ENCODE measurements at places on chromosomes 3 and 15.

- DNase-seq, result no peak
Measured at GRCh38 chr15:62788224-62788623, 254.3 kb upstream of the TPM1 start.

DNA sequence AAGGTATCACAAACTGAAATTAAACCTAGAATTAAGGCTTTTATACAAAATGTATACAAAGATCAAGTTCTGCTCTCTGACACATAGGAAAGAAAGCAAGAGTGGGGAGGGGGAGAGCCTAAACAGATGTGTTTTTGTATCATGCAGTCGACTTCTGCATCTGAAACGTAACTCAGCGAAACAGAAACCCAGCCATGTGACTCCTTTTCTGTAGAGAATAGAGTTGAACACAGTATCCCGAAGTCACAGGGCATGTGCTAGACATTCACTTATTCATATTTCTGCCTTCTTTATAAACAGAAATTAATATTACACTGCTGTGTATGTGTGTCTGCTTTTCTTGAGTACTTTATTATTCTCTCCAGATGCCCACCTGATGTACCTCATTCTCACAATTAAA is 121.0 kb downstream of the PDZRN3 start:
- peak; percentile 42 for DNase-seq

- peak; percentile 81 for DNase-seq
Measured at GRCh38 chr3:177770383-177771230, 573.3 kb upstream of the TBL1XR1 start.

DNA sequence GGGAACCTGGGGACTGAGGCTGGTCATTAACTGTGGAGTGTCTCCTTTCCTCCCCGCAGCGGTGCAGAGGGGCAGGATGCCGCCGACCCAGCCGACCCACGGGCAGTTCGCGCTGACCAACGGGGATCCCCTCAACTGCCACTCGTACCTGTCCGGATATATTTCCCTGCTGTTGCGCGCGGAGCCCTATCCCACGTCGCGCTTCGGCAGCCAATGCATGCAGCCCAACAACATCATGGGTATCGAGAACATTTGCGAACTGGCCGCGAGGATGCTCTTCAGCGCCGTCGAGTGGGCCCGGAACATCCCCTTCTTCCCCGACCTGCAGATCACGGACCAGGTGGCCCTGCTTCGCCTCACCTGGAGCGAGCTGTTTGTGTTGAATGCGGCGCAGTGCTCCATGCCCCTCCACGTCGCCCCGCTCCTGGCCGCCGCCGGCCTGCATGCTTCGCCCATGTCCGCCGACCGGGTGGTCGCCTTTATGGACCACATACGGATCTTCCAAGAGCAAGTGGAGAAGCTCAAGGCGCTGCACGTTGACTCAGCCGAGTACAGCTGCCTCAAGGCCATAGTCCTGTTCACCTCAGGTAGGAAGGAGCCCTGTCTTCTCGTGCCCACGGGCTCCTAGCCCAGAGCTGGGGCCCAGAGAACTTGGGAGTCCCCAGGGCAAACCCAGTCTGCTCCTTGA is 3.7 kb downstream of the NR2F2 start:
- no peak for DNase-seq

DNA sequence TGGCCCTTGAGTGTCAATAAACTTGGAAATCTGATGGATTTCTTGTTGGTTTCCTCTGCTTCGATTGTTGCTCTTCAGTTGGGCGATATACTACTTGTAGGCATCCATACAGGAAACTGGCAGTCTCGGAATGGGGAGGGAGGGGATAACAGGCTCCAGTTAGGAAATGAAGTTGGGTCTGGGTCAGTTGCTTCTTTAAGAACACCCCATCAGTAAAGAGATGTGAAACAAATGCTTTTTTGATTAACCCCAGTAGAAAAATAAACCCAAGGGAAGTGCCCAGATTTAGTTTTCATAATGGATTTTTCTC is 681 bp downstream of the CHMP2B start:
- no peak for DNase-seq

- DNase-seq, result no peak
Measured at GRCh38 chr15:70198441-70199123, 100.9 kb upstream of the TLE3 start.

GRCh38 chr15:86491118-86491517 is 411.4 kb downstream of the AGBL1 start:
- DNase-seq, result no peak

DNA sequence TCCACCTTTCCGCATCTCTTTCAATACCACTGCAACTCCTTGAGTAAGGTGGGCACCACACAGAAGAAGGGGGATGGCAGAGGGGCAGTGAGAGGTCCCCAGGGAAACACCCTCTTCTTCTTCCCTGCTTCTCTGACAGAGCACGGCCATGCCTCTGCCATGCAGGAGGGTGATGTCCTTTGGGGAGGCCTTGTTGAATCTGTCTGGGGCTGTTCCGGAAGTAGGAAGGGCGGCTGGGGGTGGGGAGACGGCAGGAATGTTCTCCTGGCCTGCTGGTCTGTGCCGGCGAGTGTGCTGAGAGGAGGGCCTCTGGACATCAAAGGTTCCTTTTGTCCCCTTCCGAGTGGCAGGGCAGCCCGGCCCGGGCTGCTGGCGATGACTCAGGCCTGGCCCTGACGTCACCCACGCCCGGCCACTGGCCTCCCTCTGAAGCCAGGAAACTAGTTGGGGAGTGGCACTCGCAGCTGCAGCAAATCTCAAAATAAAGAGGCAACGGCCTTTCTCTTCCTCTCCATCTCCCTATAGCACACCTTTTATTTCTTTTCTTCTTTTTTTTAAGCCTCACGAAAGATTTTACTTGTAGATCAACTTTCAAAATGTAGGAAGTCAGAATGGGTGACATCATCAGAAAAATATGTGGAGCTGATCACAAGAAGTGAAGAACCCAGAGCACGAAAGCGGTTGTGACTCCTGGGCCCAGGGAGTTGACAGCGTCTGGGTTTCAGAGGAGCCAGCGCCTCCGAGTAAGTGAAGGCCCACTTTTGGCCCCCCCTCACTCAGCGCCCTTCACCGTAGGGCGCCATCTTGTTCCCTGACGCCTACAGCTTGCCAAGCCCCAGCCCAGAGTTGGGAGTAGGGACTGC is at the start of gene ZBTB38:
ZBTB38 (plus strand) TSS at position 443 of the 863 bp plus-strand sequence. CDS start 73,885 bp downstream, outside the sequence.
- DNase-seq, result peak; percentile 92

DNA sequence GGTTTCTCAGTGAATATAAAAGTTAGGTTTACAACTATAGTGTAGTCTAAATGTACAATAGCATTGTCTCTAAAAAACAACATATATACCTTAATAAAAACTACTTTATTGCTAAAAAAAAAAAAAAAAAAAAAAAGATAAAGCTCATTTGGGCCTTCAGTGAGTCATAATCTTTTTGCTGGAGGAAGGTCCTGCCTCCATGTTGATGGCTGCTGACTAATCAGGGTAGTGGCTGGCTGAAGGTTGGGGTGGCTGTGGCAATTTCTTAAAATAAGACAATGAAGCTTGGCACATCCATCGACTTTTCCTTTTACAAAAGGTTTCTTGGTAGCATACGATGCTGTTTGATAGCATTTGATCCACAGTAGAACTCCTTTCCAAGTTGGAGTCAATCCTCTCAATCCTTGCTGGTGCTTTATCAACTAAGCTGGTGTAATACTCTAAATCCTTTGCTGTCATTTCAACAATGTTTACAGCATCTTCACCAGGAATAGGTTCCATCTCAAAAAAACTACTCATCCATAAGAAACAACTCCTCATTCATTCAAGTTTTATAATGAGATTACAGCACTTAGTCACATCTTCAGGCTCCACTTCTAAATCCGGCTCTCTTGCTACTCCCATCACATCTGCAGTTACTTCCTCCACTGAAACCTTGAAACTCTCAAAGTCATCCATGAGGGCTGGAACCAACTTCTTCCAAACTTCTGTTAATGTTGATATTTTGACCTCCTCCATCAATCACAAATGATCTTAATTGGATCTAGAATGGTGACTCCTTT is 13.3 kb downstream of the ZNF280D start:
- DNase-seq, result no peak

GRCh38 chr3:129050556-129051295 is 9.9 kb upstream of the GP9 start:
- DNase-seq, result no peak

- no peak for DNase-seq
Measured at GRCh38 chr3:188993181-188993580, 178.6 kb upstream of the TPRG1 start.

GRCh38 chr3:183437061-183437460 is 8.6 kb upstream of the MCF2L2 start:
- no peak for DNase-seq

- peak; percentile 58 for DNase-seq
Measured at GRCh38 chr3:148329481-148330235, 368.0 kb upstream of the AGTR1 start.
